Neural progenitor cell (in vitro differentiated cells): ENCODE measurements at places on chromosomes 11 and 22.

- peak; percentile 45 for DNase-seq
Observed at GRCh38 chr11:35165423-35166368, 26.7 kb downstream of the CD44 start.

GRCh38 chr22:40726514-40726913 is 47.2 kb downstream of the MCHR1 start:
- no peak for DNase-seq

GRCh38 chr11:66768088-66768521 is 39.1 kb upstream of the SPTBN2 start:
- no peak for DNase-seq

DNA sequence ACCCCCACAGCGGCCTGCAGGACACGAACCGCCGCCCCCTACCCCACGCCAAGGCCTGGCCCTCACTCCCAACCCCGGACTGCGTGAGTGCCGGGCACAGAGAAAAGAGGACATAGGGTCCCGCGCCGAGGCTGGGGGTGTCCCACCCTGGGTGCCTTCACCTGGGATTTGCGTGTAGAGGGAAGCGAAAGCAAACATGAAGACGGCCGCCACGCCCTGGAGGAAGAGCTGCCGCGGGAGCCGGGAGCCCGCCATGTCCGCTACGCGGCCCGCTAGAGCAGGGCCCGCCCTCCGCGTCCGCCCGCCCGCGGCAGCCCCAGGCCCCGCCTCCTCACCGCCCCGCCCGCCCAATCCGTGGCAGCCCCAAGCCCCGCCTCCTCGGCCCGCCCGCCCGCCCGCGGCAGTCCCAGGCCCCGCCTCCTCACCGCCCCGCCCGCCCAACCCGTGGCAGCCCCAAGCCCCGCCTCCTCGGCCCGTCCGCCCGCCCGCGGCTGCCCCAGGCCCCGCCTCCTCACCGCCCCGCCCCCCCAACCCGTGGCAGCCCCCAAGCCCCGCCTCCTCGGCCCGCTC is at the start of gene LMF2:
Gene LMF2, minus strand, starts transcription at position 282 of the 570 bp plus-strand sequence. Its CDS starts 27 bp downstream, at position 255.
- no peak for DNase-seq

DNA sequence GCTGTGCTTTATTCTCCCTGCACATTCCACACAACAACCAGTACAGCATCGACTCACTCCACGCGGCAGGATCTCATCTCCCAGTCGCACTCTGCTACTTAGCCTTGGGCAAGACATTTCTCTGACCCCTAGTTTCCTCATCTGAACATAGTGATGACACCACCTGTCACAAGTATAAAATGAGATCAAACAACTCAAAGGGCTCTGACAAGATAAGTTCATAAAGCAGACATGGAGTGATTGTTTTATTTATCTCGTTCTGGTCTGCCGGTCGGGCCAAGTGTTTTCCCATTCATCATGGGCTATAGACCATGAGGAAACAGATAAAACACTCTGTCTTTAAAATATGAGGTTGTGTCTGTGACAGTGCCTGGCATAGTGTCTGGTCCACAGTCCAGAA is 35.0 kb downstream of the DSCAML1 start:
- DNase-seq = no peak

DNA sequence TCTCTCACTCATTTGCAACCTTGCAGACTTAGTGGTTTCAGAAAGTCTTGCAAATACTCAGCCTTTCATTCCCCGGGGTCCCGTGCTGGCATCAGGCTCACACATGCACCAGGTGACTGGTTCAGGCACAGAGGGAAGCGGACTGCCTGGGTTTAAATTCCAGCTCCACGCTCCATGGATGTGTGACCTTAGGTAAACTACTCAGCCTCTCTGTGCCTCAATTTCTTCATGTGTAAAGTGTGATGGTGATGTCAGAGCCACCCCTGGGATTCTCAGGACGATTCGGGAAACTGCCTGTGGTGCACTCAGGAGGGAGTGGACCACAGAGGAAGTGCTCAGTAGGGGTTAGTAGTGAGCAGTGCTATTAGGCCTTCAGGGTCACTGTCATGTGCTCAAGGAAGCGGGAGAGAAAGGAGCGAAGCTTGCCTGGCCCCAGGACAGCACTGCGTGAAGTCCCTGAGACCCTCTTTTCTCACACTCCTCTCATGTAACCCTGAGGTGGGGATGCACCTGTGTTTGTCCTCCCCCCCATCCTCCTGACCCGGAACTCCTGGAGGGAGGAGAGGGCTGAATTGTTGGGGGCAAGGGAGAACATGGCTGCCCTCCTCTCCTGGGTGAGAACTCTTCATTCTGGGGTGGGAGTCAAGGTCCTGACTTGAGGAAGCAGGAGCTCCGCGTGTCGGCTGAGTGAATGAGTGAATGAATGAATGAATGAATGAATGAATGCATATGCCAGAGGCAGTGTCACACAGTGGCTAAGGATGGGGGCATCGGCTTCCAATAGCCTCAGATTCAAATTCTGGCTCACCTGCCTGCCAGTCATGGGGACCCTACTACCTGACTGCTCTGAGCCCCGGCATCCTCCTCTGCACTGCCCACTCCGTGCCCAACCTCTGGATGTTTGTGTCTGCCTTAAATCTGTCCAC is 14.4 kb upstream of the UPK3A start:
- DNase-seq = no peak

GRCh38 chr11:72668629-72669347 is 5.4 kb downstream of the PDE2A start:
- DNase-seq = peak; percentile 84

DNA sequence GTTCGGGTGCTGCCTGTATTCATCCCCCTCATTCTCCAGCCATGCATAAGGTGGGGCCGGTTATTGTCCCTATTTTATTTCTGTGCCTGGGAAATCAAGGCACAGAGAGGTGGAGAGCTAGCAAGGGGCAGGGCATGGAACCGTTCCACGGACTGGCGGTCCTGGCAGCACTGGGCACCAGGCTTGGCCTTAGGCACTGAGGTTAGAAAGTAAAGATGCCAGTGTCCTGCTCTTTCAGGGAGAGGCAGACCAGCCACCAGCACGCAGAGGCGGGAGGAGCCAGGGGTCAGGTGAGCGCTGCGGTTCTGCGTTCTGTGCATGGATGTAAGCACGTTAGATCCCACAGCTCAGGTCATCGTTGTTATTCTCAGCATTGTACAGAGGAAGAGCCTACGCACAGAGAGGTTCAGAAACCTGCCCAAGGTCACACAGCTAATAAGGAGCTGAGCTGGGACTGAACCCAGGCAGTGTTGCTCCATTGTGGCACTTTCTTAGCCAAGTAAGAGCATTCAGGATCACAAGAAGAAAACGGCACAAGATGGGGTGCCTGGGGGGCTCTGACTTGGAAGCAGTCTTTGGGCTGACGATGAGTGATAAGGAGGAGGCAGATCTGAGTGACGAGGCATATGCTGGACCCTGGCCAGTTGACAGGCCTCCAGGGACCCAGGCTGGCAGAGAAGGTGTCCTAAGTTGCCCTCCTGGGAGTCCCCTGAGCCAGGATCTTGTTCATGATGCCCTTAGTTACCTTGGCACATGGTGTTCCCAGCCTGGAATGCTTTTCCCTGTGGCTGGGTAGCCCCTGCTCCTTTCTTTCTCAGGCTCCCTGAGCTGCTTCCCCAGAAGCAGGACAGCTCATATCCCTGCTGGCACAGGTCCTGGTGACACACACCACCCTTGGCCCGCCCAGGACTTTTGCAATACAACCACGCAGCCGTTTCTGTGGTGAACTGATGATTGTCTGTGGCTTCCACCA is 41.1 kb downstream of the OSBPL5 start:
- no peak for DNase-seq

GRCh38 chr22:32662587-32662915 is 139.0 kb upstream of the TIMP3 start:
- DNase-seq = no peak

GRCh38 chr11:45454917-45455401 is 168.8 kb upstream of the SYT13 start:
- no peak for DNase-seq

DNA sequence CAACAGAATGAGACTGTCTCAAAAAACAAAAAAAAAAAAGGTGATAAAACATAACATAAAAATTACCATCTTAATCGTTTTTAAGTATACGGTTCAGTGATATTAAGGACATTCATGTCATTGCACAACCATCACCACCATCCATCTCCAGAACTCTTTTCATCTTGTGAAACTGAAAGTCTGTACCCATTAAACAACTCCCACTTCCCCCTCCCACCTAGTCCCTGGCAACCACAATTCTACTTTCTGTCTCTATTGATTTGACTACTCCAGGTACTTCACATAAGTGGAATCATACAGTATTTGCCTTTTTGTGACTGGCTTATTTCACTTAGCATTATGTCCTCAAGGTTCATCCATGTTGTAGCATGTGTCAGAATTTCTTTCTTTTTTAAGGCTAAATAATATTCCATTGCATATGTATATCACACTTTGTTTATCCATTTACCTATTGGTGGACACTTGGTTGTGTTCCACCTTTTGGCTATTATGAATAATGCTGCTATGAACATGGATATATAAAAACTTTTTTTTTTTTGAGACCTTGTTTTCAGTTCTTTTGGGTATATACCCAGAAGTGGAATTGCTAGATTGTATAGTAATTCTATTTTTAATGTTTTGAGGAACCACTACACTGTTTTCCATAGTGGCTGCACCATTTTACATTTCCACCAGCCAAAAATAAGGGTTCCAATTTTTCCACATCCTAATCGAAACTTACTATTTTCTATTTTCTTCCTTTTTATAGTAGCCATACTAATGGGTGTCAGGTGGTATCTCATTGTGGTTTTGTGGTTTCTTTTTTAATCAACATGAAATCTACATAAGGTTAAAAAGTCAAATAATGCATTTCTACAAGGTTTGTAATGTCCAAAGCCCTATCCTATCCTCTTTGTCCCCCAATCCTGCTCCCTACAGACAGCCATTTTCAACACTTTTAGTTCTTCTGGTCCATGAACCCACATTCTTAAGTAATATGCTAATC is 23.4 kb upstream of the PIK3C2A start:
- DNase-seq = no peak

- DNase-seq = no peak
Observed at GRCh38 chr22:17043521-17043920, 35.5 kb upstream of the GAB4 start.

DNA sequence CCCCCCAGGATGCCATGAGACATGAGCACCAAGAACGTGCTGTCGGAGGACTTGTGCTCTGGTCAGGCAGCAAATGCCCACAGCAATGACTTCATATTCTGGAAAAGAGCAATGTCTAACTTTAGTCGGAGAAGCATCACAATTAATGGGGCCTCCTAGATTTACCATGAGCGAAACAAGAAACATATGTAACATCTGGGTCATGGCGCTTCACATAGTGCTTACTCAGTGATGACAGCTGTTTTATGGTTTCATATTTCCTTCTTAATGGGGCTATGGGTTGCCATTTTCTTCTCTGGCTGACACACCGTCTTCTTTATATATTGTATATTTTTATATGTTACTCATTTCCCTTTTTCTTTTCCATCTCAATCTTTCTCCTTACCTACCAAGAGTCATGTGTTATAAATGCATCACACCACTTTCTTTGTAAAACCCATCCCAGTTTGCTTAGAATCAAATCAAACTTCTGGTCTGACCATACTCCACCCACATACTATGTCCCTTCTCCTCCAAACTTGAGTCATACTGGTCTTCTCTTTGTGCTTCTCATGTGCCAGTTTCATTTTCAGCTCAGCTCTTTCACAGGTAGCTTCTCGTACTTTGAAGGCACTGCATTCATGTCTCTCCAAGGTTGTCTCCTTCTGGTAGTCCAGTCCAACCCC is 9.4 kb upstream of the CASP12 start:
- no peak for DNase-seq

DNA sequence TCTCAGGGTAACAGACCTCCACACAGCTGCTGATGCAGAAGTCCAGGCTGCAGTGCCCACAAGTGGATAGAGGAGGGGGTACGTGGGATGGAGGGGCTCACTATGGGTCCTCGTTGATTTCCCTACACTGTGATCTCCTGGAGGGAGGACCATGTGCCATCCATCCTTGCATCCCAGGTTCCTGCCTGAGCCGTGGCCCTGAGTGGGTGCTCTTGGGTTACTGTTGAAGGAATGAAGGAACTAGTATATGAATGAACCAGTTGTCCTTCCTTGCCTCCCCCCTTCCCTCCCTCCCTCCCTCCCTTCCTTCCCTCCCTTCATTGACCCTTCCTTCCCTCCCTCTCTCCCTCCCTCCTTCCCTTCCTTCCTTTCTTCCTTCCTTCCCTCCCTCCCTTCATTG is 15.4 kb downstream of the APOBEC3B start:
- DNase-seq = no peak

- DNase-seq = peak; percentile 87
Observed at GRCh38 chr22:38397189-38398085, 57.6 kb downstream of the KCNJ4 start.

GRCh38 chr22:35619336-35620094 is 2.4 kb upstream of the MB start:
- DNase-seq = no peak

DNA sequence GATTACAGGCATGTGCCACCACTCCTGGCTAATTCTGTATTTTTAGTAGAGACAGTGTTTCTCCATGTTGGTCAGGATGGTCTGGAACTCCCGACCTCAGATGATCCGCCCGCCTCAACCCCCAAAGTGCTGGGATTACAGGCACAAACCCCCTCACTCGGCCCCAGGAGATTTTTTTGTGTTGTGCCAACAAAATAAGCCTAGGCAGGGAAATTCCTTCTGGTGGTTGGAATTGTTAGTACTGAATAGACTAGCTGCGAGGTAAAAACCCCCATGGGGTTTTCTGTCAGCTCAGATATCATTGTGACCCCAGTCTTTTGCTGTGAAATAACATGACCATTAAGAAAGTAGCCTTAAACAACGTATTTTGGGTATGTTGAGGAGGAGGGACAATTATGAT is 144.9 kb downstream of the BCR start:
- peak; percentile 63 for DNase-seq

GRCh38 chr22:22410121-22410520 is 98.4 kb downstream of the ZNF280B start:
- DNase-seq = no peak
